Activated CD8-positive, alpha-beta T cell treated with anti-CD3 and anti-CD28 coated beads, Interleukin-2, amount 10 ng/mL, durations not matched to agents 7 days and 5 days (primary cell): ENCODE measurements at places on chromosomes 4 and X.

DNA sequence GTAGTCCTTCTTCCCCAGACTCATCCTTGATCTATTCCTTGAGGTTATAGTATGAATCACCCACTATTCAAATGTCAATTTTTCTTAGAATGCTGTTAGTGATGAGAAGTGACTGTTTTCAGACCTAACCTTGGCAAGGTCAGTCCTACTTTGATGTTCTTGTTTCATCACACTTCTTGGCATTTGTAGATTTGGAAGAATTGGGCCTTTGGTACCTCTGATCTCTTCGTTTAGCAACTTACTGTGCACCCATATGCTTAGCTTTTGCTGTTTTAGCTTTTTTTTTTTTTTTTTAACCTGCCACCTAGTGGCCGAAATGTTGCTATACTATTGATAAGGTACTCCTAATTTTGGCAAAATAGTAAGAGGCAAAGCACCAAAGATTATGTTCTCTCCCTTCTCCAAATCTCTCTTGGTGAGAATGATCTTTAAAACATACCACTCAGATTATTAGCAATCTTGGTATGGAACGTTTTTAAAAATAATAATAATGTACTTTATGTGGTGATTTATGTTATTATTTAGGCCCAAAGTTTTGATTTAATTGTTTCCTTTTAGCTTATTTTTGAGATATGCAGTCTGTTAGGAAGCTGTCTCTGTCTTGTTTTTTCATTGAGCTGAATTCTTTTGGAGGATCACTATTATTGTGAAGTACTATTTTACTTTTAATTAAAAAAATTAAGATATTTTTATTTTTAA, 16.6 kb downstream of the DCK start:
- no peak for DNase-seq

DNA sequence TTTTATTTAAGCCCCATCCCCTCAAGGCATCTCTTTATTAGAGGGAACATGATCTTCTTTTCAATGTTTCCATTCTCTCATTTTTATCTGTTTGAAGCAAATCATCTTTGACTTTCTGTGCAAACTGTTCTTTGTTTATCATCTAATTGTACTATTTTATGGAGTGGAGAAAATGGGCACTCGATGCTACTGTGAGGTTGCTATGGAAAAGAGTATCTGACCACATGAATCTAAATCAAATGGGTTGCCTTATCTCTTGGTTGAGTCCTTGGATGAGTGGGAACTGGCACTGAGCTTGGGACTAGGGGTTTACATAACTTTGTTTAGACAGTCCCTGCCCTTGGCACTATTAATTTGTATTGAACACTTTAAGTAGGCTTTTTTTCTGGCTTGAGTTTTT, 9.1 kb downstream of the OCRL start:
- DNase-seq, result no peak

- no peak for DNase-seq
Measured at GRCh38 chr4:165563851-165564250, 185.0 kb downstream of the CPE start.

GRCh38 chr4:14221176-14221575, 593.7 kb upstream of the BOD1L1 start:
- DNase-seq, result no peak

GRCh38 chr4:99134586-99134985, 9.5 kb downstream of the ADH4 start:
- DNase-seq, result no peak

GRCh38 chrX:152819266-152819665, 11.3 kb downstream of the CETN2 start:
- no peak for DNase-seq

- DNase-seq, result no peak
Measured at GRCh38 chrX:39427492-39427891, 626.2 kb downstream of the MID1IP1 start.
